ENCODE measurements at places on chromosomes 16 and 17.

DNA sequence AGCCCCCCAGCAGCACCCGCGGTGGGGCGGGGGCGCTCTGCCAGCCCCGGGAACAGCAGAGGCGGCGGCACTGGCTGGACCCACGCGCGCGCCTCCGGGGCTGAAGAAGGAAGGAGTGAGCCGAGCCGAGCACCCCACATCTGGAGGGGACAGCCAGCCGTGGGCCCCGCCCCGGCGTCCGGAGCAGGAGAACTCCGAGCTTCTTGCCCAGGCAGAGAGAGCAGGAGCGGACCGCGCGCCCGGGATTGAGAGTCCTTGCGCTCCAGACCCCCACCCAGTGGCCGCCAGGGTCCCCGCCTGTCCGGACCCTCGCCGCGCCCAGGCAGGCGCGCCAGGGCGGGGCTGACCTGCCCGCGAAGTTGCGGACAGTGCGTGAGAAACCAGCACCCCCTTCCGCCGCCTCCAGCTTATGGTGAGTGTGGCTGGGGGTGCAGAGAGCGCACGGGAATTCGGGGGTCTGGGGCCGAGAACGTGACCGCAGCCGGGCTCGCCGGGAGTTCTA is 921.9 kb upstream of the EEF2KMT start:
- no peak for DNase-seq

DNA sequence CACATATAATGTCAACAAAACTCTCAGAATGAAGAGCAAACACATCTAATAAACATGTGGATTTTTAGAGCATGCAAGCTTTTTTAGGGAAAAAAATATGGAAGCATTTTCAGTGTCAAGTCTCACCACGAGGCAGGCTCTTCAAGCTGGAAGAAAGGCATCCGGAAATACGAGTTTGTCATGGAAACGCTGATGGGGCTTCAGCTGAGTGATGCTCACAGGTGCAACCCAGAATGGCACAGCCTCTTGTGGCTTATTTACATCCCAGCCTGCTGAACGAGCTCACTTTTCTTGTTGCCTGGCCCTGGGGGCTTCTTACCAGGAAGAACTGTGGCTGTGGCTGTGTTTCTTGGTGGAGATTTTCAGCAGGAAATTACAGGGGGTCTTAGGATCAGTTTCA is 24.1 kb upstream of the DYNLL2 start:
- no peak for DNase-seq

GRCh38 chr17:14427900-14428647 is 127.2 kb downstream of the HS3ST3B1 start:
- DNase-seq, result no peak

- DNase-seq, result peak; percentile 21
Observed at GRCh38 chr16:87487361-87487924, 5.4 kb downstream of the ZCCHC14 start.

- DNase-seq, result peak; percentile 81
Observed at GRCh38 chr17:64115822-64116534, 14.0 kb downstream of the ERN1 start.

DNA sequence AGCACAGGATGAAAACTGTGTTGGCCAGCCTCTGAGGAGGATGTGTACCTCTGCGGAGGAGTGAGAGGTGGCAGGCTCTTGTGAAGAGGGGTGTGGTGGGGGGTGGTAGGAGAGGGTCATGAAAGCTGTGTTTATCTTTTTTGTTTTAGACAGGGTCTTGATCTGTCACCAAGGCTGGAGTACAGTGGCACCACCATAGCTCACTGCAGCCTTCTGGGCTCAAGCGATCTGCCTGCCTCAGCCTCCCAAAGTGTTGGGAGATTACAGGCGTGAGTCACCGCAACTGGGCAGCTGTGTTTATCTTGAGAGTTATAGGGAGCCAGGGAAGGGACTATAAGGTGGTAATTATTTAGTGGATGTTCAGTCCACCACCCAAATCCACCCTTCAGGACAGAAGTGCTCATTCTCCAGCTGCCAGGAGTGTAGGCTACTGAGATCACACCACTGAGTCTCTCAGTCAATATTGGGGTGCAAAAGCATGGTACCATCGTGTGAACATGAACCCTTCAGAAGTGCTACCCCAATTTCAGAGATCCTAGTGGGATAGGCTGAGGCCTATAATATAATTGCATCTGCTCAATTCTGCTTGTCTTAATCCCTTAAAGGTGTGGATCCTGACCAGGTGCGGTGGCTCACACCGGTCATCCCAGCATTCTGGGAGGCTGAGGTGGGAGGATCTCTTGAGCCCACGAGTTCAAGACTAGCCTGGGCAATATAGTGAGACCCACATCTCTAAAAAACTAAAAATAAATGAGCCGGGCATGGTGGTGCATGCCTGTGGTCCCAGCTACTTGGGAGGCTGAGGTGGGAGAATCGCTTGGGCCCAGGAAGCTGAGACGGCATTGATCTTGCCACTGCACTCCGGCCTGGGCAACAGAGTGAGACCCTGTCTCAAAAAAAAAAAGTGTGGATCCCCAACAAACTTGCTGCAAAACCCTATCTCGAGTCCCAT is 788 bp upstream of the EXOC3L1 start:
- no peak for DNase-seq

DNA sequence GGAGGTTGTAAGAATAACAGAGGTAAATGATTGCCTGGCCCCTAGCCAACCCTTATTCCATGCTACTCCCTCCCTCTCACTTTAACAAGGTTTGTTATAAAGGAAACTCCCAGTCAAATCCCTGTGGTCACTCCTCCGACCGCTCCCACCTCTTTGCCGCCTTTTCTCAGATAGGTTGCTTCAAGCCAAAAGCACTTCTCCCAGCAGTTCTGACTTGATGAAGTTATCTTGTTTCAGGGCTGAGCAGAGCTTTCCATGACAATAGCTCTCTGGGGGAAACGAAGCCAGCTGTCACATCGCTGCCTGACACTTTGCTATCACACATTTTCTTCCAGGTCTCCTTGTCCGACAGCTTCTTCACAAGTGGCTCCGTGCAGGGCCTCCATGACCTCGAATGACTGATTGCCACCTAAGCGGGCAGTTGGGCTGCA is 278.6 kb downstream of the HAPSTR1 start:
- DNase-seq, result no peak

DNA sequence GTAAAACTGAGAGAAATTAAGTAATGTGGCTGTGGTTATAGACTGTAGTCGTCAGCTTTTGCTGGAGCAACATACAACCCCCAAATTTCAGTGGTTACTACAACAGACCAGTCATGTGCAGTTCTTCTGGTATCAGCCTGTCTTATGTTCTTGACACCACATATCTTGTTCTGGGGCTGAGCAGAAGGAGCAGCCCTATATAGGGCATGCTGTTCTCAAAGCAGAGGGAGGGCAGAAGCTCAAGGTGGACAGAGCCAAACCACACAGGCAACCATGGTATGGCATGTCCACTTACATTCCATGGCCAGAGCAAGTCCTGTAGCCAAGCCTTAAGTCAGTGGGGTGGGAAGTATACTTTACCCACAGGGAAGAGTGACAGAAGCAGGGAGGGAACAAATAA is 7.7 kb downstream of the PRKAR1A start:
- DNase-seq, result no peak

GRCh38 chr16:368388-369158 is 1.8 kb downstream of the MRPL28 start:
- DNase-seq, result no peak

GRCh38 chr17:81834831-81835267 is at the start of gene PPP1R27:
TSS of gene PPP1R27 (minus strand) at chr17:81835050. CDS start at chr17:81834953, 97 bp downstream.
- DNase-seq, result no peak

- peak; percentile 16 for DNase-seq
Observed at GRCh38 chr17:44400226-44400847, 10.9 kb upstream of the ITGA2B start.

DNA sequence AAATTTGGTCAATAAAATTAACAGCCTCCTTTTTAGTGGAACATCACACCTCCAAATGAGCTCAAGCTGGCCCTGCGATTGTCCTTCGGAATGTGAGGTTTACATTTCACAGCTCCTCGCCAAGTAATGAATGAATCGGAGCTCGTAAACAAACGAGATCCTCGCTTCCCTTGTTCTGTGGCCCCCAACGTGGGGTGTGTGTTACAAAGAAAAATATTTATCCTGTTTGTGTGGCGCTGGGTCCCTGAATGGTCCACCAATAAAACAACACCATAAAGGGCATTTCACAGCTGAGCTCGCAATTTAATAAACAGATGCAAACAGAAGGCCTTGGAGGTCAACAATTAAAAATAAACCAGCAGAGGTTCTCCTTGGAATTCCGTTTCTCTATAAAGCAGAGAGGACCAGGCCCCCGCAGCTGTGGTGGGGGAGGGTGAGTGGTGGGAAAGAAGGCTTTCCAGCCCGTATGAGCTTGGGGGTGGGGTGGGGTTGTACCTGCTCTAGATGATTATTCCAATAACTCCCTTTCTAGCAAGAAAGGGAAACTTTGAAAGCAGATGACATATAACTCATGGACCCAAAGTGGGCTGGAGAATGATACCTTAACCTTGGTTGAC is 393.9 kb upstream of the SALL1 start:
- no peak for DNase-seq

DNA sequence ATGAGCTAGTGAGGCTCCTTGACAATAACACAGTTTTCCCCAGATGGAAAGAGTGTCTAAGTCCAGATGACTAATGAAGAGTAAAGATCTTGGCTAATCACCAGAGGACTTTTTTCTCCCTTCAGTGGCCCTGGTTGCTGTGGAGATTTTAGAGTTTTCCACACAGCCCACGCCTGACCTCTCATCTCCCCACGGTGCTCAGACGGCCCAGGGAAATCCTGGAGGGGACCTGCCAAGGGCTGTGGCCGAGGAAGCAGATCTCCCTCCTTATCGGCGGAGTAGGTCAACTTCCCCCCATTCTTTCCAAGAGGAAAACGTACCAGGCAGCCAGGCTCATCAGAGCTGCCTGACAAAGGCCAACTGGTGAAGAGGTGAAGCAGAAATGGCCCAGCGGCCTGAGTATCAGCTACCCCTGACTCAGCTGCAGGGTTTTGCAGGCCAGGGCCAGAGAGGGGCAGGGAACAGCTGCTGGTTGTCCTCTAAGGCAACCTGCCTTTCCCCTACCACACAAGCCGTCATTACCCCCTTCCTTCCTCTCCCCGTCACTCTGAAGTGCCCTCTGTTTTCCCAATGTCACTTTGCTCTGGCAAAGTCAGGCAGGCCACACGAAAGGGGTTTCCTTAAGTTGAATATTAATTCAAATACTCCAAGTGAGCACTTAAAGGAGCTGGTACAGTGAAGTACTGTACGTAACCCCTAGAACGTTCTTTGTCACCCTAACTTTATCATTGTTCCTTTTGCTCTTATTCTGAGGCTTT is 140.2 kb upstream of the ADAMTS18 start:
- no peak for DNase-seq

Data from fibroblast of skin of abdomen (primary cell).